ENCODE measurements at places on chromosomes 5 and 9.

DNA sequence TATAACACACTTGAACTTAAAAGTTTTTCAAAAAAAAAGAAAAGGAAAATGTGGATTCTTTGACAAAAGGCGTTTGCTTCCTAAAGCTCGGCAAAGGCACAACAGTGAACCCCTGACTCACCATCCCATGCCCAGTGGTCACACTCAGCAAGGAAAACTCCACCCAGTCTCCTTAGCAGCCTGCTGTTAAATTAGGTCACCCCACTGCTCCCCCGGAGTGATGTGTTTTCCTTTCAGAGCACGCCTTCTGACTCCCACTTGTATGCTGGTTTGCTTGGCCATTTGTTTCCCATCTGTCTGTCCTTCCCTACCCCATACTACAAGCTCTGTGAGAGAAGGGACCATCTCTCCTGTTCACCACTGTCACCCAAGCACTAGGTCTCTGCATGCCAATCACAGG lies 23.8 kb downstream of the RETREG1 start:
- peak; percentile 94 for DNase-seq

DNA sequence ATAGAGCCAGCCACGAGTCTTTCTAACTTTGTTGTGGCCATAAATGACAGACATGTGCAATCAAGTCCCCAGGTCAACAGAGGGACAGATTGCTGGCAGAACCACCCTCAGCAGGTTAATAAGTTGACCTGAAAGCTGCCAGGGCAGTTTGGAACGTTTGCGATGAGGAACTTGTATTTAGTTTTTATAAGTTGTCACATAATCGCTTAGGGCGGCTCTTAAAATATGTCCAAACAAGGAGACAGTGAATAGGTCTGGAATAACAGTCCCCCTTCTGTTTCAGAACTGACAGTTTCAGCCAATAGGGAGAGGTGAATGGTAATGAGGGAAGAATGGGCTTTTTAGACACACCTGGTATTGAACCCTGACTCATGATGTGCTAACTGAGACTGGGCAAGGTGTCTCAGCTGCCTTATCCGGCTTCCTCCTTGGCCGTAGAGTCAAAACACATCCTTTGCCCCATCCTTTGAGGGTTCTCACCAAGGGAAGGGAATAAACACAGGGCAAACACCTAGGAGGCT lies 33.6 kb upstream of the GABRP start:
- no peak for DNase-seq

DNA sequence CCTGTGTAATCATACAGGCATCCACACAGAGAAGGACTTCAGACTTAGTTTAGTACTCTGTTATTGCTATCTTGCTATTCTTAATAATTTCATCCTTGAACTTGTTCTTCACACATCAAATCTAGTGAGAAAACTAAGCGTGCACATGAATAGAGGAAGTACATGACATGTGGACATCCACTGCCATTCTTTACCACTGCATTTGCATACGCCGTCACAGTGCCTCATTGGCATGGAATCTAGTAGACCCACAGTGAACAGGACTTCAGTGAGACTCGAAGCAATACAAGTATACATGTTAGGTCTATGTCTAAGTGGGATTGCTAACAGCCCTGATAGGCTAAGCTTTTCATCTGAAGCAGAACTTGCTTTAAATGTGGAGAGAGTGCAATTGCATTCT lies 592.1 kb downstream of the TLE4 start:
- no peak for DNase-seq

- DNase-seq, result no peak
Measured at GRCh38 chr5:25488119-25488518, 843.3 kb upstream of the CDH10 start.

DNA sequence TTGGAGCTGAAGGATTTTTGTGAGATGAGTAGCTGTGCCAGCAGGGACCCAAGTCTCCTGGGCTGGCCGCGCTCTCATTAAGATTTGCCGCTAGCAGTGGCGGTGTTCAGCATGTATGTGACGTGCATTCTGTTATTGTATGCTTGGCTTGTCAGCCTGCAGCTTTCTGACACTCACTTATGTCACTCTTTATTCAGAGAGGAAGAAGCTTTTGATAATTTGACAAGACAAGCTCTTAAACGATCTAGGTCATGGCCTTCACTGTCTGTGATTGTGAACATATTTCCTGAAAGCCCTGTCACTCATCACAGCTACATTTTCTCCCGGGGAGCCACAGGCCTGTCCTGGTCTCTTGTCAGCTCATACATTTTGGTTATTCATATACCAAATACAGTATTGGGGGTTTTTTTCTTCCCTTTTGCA lies 98.2 kb upstream of the GRHPR start:
- no peak for DNase-seq

GRCh38 chr5:102153003-102153759 lies 142.9 kb downstream of the SLCO4C1 start:
- no peak for DNase-seq

GRCh38 chr9:138060881-138061280 lies 183.3 kb downstream of the CACNA1B start:
- DNase-seq, result no peak

GRCh38 chr9:89865981-89866380 lies 261.2 kb downstream of the GADD45G start:
- no peak for DNase-seq

DNA sequence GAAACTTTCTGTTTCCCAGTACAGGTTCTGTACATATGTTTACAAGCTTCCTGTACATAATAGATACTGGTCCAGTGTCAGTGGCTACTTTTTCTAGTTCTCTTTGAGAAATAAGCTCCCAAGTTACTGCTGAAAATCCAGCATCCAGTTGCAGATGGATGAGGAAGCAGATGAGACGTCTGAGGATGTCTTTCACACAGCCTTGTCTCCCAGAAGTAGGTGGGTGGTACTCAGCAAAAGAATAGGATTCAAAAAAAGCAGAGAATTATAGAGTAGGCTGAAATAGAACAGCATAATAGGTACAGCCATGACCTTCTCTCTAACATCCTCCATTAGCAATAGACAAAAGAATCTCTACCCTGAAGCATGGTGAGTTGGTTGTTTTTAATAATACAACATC lies 77.7 kb downstream of the BRINP1 start:
- DNase-seq, result no peak

GRCh38 chr9:13988944-13989343 lies 325.0 kb downstream of the NFIB start:
- DNase-seq, result no peak

GRCh38 chr9:133792721-133793470 lies 54.7 kb upstream of the SARDH start:
- peak; percentile 98 for DNase-seq

DNA sequence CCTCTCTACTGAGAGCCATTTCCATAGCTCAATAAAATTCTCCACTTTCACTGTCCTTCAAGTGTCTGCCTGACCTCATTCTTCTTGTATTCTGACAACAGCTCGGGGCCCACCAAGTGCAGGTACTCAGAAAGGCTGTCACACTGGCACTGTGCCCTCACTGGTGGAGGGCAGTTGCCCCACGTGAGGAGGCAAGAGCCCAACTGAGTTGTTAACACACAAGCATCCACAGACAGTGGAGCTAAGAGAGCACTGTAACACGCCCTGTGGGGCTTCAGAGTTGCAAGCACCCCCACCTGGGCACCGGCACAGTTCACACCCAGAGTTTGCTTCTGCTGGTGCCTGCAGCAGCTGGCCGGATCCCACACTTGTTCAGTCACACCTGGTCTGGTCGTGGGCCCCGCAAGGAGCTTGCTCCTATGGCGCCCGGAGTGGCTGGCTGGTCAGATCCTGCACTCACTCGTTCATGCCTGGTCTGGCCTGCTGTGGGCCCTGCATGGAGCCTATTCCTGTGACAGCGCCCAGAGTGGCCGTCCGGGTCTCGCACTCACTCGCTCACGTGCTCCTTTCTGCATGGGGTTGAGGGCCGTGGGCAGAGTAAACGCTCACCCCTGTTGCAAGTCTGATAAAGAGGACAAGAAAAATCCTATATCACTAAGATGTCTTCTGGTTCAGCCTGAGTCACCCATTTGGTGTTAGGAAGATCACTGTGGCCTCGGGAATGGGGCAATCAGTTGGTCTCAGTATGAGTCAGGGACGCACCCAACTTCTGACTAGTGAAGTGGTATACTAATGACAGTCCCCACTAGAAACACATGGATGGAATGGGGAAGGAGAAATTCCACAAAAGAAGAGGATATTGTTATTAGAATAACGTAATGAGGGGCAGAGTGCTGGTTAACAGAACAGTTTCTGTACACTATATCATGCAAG lies 87.0 kb upstream of the CCNH start:
- no peak for DNase-seq

GRCh38 chr5:194603-195209 lies 3.4 kb downstream of the LRRC14B start:
- DNase-seq, result no peak

GRCh38 chr9:111928359-111928720 lies 31.7 kb downstream of the UGCG start:
- no peak for DNase-seq

- no peak for DNase-seq
Measured at GRCh38 chr5:102758576-102758975, 3.5 kb downstream of the PAM start.

GRCh38 chr5:169148138-169148740 lies 152.7 kb downstream of the SLIT3 start:
- no peak for DNase-seq

DNA sequence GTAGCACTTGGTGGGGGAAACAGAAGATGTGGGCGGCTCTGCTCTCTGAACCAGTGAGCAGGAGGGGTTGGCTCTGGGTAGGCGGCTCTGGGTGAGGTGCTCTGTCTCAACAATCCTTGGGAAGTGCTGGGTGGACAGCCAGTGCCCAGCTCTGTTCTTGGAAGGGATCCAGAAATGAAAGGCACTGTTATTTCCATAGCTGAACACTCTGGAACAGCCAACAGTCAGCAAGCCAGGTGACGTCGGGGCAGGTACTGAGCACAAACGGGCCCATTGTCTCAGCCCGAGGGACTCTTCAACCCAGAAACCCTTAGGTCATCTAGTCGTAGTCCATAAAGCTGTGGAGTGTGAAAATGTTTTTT lies 36.3 kb downstream of the OLFM1 start:
- DNase-seq, result no peak

DNA sequence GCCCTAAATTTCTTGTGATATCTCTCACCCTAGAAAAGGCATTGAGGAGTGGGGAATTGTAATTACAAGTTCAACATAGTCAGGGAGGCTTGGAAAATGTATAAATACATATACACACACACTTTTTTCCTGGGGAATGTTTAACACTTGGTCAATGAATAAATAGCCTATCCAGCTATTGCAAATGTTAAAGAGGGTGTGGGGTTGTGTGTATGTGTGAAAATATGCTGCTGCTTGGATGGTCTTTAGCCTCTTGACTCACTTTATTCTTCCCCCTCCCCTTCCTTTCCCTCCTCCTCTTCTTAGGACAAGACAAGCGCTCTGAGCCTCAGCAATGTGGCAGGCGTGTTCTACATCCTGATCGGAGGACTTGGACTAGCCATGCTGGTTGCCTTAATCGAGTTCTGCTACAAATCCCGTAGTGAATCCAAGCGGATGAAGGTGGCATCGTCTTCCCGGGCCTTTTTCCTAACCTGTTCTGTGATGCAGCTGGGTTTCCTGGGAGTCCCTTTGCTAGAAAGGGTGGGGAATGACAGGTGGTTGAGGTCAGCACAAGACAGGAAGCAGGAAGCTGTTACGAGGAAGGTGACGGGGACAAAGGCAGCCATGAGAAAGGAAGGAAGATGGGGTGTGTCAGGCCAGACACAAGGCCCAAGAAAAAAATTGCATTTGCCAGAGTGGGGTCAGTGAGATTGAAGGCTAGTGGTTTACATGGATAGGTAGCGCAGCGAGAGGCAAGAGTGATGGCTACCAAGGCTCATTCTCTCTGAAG lies 236.5 kb downstream of the FAM114A2 start:
- no peak for DNase-seq

DNA sequence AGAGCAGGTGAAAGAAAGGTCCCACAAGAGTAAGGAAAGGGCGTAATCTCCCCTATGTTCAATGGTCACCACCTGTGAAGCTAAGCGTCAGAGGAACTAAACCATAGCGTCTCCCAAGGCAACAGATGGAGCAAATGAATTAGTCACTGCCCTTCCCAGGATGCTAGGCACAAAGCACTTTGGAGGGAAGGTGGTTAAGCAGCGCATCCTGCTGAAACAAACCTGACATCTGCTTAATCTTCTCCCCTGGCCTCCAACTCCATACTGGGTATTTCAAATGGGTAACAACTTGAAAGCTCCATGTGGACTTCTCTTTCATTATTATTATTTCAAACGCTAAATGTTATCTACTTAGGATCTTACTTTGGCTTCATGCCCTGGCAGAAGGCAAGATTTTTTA lies 227.3 kb downstream of the MLLT3 start:
- no peak for DNase-seq

DNA sequence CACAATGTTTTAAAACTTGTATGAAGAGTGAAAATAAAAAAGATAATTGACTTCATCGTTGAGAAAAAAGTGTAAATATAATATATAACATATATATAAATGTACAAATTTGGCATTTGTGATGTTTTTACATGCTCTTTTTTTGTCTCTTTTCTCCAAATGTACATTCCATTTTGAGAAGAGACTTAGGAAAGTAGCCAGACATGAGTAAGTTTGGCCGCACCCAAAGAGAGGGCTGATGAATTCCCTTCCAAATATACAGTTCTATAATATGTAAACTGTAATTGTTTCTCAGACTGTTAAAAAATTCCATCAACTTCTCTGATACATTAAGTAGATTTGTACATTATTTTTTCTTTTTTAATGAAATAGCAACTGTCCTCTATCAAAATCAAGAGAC lies 193.2 kb upstream of the MAP3K1 start:
- no peak for DNase-seq

DNA sequence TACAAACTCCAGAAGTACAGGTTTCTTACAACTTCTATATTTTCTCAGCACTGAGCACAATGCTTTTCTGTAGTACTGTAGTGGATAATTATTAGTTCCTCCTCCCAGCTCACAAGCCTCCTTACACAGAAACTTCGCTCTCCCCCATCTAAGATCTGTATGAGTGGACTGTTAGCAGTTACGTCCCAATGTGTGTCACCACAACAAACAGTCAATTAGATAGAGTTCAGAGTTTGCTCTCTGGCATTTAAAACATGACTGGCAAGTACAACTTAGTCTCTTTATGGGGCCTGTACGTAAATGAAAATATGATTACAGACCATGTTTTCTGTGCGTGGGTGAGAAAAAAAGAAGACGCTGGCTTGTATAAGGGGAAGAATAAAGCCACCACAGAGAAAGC lies 631.4 kb upstream of the DMAC1 start:
- DNase-seq, result no peak

- no peak for DNase-seq
Measured at GRCh38 chr5:102889033-102889432, 133.9 kb downstream of the PAM start.

GRCh38 chr9:101225271-101225670 lies 159.5 kb downstream of the BAAT start:
- DNase-seq, result no peak
